ENCODE measurements at places on chromosomes 5 and 9. TPM values are rescaled to one million over a fixed set of nuclear protein-coding genes. Genes with fewer than 3 reads are reported as not detected.

DNA sequence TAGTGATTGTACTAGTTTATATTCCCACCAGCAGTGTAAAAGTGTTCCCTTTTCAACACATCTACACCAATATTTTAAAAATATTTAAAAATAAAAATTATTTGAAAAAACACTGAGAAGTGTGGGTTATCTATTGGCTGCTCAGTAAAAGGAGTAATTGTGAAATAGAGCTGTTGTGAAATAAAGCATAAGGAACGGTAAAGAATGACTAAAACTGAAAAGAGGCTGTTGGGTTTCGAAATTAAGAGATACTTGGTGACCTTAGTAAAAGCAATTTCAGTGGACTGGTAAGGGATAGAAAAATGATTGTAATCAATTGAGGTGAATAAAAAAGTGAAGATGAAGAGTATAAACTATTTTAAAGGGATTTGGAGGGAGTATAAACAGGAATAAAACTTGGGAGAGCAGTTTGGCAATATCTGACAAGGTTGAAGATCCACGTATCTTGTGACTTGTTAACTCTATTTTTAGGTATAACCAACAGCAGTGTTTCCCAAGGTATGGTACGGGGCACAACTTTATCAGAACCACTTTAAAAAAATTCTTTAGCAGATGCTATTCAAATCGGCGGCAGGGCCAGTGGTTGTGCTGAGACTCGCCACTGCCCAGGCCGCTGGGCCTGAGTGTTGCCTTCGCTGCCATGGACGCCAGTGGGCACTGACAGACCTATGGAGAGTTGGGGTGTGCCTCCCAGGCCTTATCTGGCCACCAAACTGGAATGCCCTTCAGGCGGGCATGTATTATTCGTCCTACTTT is 63.3 kb downstream of the TMEM38B start:
- DNase-seq, result no peak

Gene BHMT2
- total RNA-seq, result 37.2 TPM

DNA sequence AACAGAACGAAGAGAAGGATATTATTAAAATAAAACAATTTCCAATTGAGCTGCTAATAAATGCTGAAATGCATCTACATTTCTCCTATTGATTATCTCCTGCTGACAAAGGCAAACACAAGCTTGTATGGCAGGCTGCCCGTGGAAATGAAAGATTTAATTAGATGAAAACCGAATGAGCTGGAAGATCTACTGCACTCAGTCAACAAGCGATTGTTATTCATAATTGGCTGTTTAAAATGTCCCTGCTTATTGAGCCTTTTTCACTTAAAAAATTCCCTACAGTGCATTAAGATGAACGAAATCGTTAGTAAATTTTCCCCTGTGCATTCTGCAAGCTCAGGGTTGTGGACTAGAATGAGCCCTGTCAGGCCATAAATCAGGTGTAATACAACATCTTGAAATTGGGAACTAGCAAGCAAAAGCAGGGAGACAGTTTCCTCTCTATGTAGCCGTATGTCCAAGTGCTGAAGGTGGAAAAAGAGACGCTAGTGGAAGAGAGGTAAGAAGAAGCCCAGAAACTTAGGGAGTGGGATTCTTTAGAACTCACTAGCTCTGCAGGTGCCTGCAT is 28.5 kb upstream of the KIF4B start:
- no peak for DNase-seq

GRCh38 chr9:693201-694091 is 148.1 kb upstream of the DMRT1 start:
- DNase-seq, result no peak

GRCh38 chr9:13431222-13431536 is 151.7 kb upstream of the MPDZ start:
- no peak for DNase-seq

Gene PCDHA1
- total RNA-seq, result not detected

Gene GMCL2
- total RNA-seq, result not detected

GRCh38 chr5:62720031-62720441 is 141.4 kb downstream of the LRRC70 start:
- DNase-seq, result no peak

Gene DEPDC1B
- total RNA-seq, result 3.8 TPM

DNA sequence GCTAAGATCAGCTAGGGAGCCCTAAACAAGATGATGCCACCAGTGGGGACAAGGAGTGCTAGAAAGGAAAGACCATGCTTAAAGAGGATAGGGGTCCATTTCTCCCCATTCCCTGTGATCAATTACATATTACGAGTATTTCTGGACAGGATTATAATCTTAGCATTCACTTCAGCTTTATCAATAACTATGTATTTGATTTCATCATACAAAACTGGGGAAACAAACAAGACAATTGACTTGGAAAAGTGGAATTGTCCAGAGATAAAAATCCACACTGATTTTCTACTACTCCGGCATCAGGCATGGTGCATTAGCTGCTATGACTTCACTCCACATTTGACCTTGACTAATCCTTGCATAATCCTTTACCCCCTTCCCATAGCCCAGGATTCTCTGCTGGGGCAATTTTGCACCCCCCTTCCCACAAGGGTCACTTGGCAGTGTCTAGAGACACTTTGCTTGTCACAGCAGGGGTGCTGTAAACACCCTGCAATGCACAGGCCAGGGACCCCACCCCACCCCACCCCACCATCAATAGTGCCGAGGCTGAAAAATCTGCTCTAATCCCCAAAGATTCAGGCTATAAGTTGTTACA is 29.9 kb upstream of the UBE2QL1 start:
- DNase-seq, result no peak

Gene MARCOL
- total RNA-seq, result not detected

Gene MARVELD2
- 1.9 TPM for total RNA-seq

DNA sequence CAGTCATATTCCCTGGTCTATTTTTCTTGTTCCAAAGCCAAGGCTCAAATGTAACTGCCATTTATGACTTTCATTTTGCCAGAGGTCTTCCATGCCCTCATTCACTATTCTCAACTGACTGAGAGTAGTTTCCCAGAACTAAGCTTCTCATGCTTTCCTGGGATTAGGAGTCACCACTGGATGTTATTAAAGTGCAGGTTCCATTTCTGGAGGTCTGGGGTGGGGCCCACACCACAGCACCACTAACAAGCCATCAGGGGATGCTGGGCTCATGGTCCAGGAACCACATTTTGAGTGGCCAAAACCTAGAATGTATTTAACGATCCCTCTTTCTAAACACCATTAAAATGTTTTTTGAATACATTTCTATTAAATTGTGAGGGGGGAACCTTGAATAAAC is 677.6 kb downstream of the SEMA5A start:
- DNase-seq, result no peak

Gene PCDHB15
- total RNA-seq, result 6.0 TPM

All from omental fat pad (tissue), 4 donors.